IMR-90 (cell line): ENCODE measurements at places on chromosomes 2 and 18. TPM values are rescaled to one million over a fixed set of nuclear protein-coding genes. Genes with fewer than 3 reads are reported as not detected.

ANKRD29 gene
- total RNA-seq: under 0.01 and 0.18 TPM in 2 replicates

SCN7A gene
- 0.90 and 1.7 TPM in 2 replicates for total RNA-seq

NOSTRIN gene
- total RNA-seq: under 0.01 and 0.18 TPM in 2 replicates

CLK1 gene
- total RNA-seq: 26.2 and 43.9 TPM in 2 replicates

HTR2B gene
- total RNA-seq: 0.56 and 0.72 TPM in 2 replicates

UBE2F gene
- total RNA-seq: 44.6 and 59.4 TPM in 2 replicates

GYPC gene
- total RNA-seq: 53.4 and 53.6 TPM in 2 replicates

ALPG gene
- total RNA-seq: not detected in 2 replicates

C2orf66 gene
- not detected in 2 replicates for total RNA-seq

MERTK gene
- total RNA-seq: 0.28 and 0.36 TPM in 2 replicates

C2orf81 gene
- under 0.01 and 0.18 TPM in 2 replicates for total RNA-seq

STON1 gene
- total RNA-seq: 5.7 and 6.9 TPM in 2 replicates

ALPP gene
- total RNA-seq: not detected in 2 replicates

SLC30A3 gene
- total RNA-seq: under 0.01 TPM in 1 of 2 replicates, not detected in the other

PLGLB2 gene
- total RNA-seq: 0.72 and 0.83 TPM in 2 replicates

CNTNAP5 gene
- total RNA-seq: not detected in 2 replicates

EMX1 gene
- total RNA-seq: not detected in 2 replicates

MYO1B gene
- 116 and 167 TPM in 2 replicates for total RNA-seq

GPR39 gene
- 7.2 and 9.0 TPM in 2 replicates for total RNA-seq

TCF7L1 gene
- total RNA-seq: 0.72 and 1.1 TPM in 2 replicates

GDF7 gene
- total RNA-seq: under 0.01 TPM in 2 replicates

DIPK1C gene
- not detected in 2 replicates for total RNA-seq

ABCB11 gene
- not detected in 2 replicates for total RNA-seq

ZAP70 gene
- under 0.01 TPM in 1 of 2 replicates, not detected in the other for total RNA-seq

FAM237A gene
- not detected in 2 replicates for total RNA-seq

CTIF gene
- total RNA-seq: 25.1 and 27.5 TPM in 2 replicates

UGT1A4 gene
- not detected in 2 replicates for total RNA-seq

TMEM37 gene
- total RNA-seq: under 0.01 TPM in 1 of 2 replicates, not detected in the other

ARMC9 gene
- total RNA-seq: 39.4 and 46.6 TPM in 2 replicates

GCKR gene
- total RNA-seq: under 0.01 TPM in 1 of 2 replicates, not detected in the other

ST3GAL5 gene
- 16.8 and 18.6 TPM in 2 replicates for total RNA-seq

MBD5 gene
- 14.2 and 17.5 TPM in 2 replicates for total RNA-seq

LRRTM1 gene
- not detected in 2 replicates for total RNA-seq

SLC19A3 gene
- total RNA-seq: under 0.01 TPM in 1 of 2 replicates, not detected in the other

PLEK gene
- total RNA-seq: under 0.01 TPM in 1 of 2 replicates, not detected in the other

GAL3ST2 gene
- not detected in 2 replicates for total RNA-seq

KLHL41 gene
- total RNA-seq: 0.18 and 0.28 TPM in 2 replicates

FAM124B gene
- not detected in 2 replicates for total RNA-seq

VAMP8 gene
- 0.83 and 0.90 TPM in 2 replicates for total RNA-seq

DSG1 gene
- not detected in 2 replicates for total RNA-seq

GAD1 gene
- total RNA-seq: not detected in 2 replicates

IMMT gene
- 87.3 and 90.0 TPM in 2 replicates for total RNA-seq

ST6GAL2 gene
- not detected in 2 replicates for total RNA-seq

CCDC93 gene
- total RNA-seq: 17.2 and 18.9 TPM in 2 replicates

TMEM169 gene
- total RNA-seq: 0.54 and 0.83 TPM in 2 replicates

CCNYL1 gene
- 5.4 and 6.7 TPM in 2 replicates for total RNA-seq
